Fibroblast of skin of abdomen (primary cell): ENCODE measurements at places on chromosomes 7 and 10.

- peak; percentile 75 for DNase-seq
Observed at GRCh38 chr7:41921453-41921981, 218.6 kb upstream of the INHBA start.

GRCh38 chr10:44780426-44780825 is 130.7 kb upstream of the TMEM72 start:
- DNase-seq = no peak

GRCh38 chr7:47765373-47765979 is 182.8 kb downstream of the PKD1L1 start:
- DNase-seq = no peak

DNA sequence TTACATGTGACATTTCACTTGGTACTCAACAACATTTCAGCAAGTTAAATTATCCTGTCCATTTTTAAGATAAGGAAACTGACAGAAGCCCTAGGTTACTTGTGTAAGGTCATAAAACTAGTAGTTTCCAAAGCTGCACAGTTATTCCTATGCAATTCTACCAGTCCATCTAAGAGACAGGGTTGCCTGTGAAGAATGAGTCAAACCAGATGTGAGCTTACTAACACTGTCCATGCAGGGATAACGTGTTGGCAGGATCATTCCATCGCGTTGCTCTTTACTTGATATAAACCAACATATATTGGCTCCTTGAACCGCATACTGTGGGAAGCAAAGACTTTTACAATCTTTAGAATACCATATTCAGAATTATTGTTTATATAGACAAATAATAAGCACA is 280.9 kb upstream of the HGF start:
- peak; percentile 71 for DNase-seq

- DNase-seq = no peak
Observed at GRCh38 chr10:102444851-102445250, 6.5 kb downstream of the C10orf95 start.

DNA sequence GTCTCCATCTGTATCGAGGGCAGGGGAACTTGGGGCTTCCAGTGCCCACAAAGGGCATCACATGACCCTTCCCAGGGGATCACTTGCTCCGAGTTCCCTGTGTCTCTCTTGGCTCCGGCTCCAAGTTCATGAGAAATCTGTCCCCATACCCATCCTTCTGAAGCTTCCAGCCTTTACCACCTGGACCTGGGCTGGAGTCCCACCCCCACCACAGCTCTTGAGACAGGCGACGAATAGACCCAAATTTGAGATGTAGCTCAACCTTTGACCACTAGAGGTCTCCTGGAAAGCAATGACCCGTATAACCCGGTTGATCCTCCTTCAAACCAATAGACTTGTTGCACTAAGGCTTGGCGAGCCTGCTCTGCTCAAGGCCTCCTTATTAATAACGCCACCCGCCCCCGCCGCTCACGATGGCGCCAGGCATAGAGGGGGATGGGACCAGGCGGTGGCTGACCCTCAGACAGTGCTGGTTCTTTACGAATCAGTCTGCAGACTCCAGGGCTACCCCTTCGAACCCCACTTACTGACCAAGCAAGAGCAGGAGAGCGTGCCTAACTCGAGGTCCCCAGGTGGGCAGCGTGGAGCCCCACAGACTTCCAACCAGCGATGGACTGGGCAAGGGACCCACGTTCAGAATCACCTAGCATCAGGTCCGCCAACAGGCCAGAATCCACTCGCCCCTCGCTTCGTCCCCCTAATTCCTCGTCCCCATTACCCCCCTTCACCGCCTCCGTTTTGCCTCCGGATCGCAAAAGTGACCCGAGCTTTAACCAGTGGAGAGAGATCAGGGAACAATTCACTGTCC is 4.4 kb upstream of the ARID5B start:
- peak; percentile 70 for DNase-seq

- no peak for DNase-seq
Observed at GRCh38 chr7:72325561-72325960, 86.6 kb downstream of the CALN1 start.

- peak; percentile 88 for DNase-seq
Observed at GRCh38 chr10:132482090-132482800, 55.3 kb upstream of the INPP5A start.

- DNase-seq = no peak
Observed at GRCh38 chr7:150900675-150901074, 48.4 kb downstream of the AOC1 start.

DNA sequence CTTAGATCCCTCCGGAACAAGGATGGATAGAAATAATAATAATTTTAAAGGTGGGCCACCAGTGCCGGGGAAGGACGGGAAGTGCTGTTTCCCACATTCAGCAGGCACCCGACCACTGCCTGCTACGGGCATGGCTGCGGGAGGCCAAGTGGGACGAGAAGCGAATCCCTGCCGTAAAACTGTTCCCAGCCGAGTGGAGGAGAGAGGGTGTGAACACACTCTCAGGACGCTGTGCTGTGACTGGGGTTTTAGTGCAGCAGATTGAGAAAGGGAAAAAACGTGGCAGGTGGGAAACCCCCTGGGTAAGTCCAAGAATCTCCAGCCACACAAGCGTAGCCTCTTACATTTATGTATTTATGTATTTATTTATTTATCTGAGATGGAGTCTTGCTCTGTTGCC is 158.8 kb downstream of the DNAJB6 start:
- DNase-seq = no peak

DNA sequence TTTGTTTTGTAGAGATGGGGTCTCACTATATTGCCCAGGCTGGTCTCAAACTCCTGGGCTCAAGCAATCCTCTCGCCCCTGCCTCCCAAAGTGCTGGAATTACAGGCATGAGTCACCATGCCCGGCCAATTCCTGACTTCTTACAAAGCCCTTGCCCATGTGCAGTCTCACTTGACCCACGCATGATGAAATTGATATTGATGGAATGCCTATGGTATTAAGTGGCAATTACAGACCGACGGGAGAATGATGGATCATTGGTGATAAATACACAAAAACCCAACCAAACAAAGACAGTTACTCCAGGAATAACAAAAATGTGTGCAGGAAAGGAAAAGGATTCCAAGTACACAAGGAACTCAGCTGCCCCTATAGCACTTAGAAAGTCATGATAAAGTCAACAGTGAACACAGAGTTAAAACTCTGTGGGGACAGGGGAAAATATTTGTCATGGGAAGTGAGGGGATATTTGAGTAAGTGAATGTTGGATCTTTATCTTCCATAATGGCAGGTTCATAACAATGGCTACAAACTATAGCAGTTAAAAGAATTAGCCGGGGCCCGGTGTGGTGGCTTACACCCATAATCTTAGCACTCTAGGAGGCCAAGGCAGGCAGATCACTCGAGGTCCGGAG is 21.6 kb downstream of the HIP1 start:
- peak; percentile 90 for DNase-seq

GRCh38 chr7:83751217-83751616 is 102.3 kb upstream of the SEMA3E start:
- DNase-seq = no peak

GRCh38 chr7:21377545-21377944 is 50.3 kb upstream of the SP4 start:
- DNase-seq = no peak

DNA sequence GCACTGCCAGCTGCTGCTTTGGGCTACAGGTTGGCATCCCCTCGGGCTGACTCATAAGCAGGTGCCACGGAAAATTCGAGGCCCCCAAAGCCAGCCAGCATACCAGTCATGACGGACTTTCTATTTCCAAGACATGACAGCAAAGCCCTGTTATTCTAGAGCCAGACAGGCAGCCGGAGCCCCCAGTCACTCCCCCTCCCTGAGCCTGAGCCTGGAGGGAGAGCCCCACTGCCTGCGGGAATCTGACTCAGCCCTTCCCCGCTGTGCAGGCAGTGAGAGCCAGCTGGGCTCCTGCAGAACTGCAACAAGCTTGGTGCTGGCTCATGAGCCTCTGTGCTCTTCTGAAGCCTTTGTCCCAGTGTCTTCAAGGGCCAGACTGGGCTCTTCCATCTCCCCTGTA is 15.8 kb downstream of the BTBD16 start:
- DNase-seq = peak; percentile 55

- DNase-seq = no peak
Observed at GRCh38 chr7:91396-92175, 100.8 kb upstream of the FAM20C start.

DNA sequence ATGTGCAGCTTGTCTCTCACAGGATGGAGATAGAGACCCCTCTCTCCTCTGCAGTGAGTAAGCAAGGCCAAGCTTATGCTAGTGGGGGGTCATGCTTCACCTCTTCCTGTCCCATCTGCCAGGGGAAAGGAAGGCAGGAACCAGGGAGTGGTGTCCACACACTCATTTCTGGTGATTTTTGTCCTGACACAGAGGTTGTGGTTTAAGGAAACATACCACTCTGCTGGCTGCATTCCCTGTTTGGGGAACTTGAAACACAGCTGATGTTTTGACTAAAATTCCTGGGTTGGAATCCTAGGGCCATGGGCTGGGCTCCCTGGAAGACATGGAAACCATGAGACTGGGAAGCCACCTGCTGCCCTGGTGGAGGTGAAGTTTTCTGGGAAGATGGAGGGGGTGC is 21.4 kb downstream of the C10orf120 start:
- no peak for DNase-seq

DNA sequence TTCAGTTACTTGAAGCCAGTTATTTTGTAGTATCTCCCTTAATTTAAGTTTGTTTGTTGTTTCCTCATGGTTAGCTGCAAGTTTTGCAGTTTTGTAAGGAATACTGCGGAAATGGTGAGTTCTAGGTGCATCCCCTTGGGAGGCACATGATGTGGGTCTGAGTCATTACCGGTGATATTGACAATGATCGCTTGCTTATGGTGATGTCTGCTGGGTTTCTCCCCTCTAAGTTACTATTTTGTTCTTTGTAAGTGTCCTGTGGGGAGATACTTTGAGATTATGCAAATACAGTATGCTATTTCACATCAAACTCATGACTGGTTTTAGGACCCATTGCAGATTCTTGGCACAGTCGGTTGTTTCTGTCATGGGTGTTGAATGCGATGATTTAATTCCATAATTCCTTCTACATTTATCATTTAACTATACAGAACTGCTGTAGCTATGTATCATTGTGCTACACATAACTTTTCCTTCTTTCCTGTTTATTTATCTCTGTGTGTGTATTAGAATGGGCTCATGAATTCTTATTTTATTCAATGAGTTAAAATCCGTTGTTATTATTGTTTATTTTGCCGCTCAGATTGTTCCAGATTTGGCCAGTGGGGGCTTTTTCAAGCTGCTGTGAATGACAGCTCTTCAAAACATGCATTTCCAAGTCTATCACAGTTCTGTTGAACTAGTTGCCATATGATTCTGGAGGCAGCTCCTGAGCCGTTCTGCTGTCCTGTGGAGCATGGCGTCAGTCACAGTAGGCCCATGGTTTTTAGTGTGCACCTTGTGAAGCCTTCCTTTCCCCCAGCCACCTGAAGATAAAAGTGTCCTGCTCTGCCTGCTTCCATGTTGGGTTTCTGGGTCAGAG is 18.4 kb downstream of the TSPAN14 start:
- DNase-seq = peak; percentile 84

DNA sequence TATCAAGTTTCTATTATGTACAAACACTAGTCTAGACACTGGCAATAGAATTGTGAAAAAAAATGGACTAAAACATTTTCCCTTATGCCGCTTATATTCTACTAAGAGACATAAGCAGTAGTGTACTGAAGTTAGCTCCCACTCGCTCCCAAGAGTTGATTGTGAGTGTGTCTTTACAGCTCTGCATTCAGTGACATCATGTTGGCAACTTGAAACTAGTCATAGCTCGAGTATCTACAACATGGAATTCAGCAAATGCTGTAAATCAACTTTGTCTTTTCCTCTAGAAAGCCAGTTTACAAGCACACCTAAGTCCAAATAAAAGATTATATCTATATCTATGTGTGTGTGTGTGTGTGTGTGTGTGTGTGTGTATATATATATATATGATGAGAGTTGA is 58.8 kb upstream of the MAGI2 start:
- peak; percentile 28 for DNase-seq

DNA sequence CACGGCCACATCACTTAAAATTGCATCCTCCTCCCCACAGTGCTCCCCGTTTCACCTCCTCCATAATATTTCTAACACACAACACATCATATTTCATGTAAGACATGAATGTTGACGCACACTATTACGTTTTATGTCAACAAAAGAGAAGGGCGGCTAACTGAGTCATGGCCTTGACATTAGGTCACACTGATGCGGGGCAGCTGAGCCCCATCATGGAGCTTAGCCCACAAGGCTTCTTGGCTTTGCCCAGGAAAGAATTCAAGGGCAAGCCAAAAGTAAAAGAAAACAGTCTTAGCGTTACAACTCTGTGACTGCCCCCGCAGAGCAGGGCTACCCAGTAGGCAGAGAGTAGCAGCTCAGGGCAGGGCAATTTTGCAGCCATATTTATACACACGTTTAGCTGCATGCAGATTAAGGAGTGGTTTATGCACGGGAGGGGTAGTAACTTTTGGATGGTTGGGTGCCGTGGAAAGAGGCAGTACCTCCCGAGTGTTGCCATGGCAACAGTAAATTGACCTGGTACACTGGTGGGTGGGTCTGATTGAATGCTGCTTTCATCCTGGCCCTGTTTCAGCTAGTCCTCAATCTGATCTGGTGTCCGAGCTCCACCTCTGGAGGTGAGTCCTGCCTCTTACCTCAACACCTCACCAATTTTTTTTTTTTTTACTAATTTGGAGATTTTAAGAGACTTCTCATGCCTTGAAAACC is 156.2 kb upstream of the FRMD4A start:
- DNase-seq = no peak

DNA sequence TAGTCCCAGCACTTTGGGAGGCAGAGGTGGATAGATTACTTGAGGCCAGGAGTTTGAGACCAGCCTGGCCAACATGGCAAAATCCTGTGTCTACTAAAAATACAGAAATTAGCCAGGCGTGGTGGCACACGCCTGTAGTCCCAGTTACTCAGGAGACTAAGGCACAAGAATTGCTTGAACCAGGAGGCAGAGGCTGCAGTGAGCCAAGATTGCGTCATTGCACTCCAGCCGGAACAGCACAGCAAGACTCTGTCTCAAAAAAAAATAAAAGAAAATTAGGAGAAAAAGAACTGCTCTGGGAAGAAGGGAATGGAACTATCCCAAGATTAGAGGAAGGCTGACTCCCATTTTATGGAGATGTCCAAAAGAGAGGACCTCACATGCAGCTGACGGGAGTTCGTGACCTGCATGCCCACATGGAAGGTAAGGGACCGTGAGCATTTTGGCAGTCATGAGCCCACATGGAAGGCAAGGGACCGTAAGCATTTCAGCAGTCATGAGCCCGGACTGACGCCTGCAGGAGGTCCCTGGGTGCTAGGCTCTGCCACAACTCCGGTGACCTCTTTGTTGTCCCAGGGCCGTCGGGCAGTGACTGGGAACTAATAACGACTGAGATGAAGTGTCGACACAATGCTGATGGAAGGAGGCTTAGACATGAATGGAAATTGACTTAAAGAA is 18.6 kb upstream of the GTPBP4 start:
- no peak for DNase-seq

- DNase-seq = no peak
Observed at GRCh38 chr10:7025296-7025695, 385.5 kb downstream of the SFMBT2 start.

- DNase-seq = no peak
Observed at GRCh38 chr7:42926204-42926603, 5.8 kb downstream of the PSMA2 start.

GRCh38 chr10:75406462-75407223 is 5.1 kb upstream of the ZNF503 start:
- DNase-seq = no peak
